Immature natural killer cell (primary cell): ENCODE measurements at places on chromosomes 12 and 14.

DNA sequence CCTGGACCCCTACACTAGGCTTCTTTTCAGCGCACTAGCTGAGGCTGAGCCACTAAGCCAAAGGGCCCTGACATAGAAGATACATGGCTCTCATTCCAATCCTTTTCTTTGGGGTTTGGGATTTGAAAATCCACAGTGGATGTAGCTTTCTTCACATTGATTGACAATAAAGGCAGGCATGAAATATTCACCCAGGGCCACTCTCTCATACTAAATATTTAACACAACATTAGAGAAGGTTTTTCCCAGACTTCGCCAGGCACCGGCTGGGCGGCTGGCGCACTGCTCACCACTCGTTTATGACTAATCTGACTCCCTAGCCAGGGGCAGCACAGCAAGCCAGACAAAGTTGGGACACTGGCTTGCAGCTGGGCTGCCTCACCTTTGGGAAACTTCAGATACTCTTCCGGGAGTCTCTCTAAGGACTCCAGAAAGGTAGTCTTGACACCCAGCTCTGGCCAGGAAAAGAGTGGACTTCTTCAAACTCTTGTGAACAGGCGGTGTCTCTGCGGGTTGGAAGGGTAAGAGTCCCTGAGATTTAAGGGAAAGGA is 699 bp upstream of the HOXC11 start:
- no peak for DNase-seq

- DNase-seq = no peak
These were observed 24.3 kb upstream of the HSPB8 start for GRCh38 chr12:119154435-119154818.

- no peak for DNase-seq
These were observed 23.0 kb downstream of the EVL start for GRCh38 chr14:100088226-100088625.

- no peak for DNase-seq
These were observed 277.4 kb downstream of the PDZRN4 start for GRCh38 chr12:41465526-41465925.

- no peak for DNase-seq
These were observed 70.7 kb downstream of the C12orf75 start for GRCh38 chr12:105401198-105401597.

DNA sequence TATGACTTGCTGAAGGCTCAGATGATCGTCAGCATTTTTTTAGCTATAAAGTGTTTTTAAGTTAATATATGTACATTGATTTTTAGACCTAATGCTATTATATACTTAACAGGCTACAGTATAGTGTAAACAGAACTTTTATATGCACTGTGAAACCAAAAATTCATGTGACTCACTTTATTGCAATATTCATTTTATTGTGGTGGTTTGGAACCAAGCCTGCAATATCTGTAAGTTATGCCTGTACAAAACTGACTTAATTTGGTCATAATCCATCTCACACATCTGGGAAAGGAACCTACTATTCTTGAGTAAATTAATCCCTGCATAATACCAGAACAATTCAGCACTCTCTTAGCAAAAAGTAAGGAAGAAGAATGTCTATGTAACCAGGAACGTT is 390.7 kb downstream of the SYT1 start:
- no peak for DNase-seq

DNA sequence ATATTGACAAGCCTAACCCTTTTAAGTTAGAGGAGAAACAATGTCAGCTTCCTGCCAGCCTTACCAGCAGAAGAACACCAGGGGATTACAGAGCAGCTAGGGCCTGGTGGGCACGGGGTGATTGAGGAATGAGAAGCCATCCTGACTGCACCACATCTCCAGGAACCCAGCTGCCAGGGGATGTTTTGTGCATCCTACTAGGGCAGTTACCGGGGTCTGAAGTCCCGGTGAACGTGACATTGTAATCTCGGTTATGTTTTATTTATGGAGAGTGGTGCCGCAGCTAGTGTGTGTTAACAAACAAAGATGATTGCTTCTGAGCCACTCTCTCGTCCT is 115.9 kb downstream of the BCL11B start:
- DNase-seq = no peak

- no peak for DNase-seq
These were observed 24.8 kb downstream of the MUCL1 start for GRCh38 chr12:54879150-54879549.
